Lung (tissue), 17 donors: ENCODE measurements at places on chromosomes 11 and 22.

DNA sequence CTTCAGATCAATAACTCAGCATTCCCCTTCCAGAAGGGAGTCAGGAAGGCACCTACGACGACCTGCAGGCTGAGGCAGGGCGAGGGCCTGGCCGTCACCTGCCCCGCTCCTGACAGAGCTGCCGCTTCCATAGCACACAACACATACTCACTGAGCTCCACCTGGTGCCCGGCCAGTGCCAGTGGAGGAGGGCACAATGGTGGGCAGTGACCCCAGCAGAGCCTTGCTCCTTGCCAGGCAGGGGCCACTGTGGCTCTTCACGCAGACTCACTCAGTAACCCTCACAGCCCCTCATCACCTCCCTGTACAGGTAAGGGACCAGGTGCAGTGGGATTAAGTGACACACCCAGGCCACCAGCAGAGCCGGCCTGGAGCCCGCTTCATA is 24.6 kb downstream of the LRFN4 start:
- DNase-seq: no peak
- H3K27ac ChIP-seq: no peak overlapping the region
- no peak overlapping the region for H3K4me3 ChIP-seq
- no peaks in the 10 kb centered on the region for H3K4me1 ChIP-seq
- no peaks in the 10 kb centered on the region for H3K27me3 ChIP-seq

DNA sequence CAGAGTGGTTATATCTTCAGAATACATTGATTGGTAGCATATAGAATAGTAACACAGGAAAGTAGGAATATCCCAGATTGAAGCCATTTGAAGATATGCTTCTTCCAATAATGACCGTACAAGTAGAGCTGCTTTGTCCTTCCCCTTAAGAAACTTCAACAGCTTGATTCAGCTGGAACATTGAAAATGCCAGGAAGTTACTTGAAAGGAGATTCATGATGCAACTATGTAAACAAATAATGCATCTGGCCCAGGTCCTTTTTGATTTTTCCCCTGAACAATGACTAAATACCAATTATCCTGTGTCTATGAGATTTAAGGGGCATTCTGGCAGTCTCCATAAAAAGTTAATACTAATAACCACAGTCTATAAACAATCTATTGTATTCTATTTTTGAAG is 3.0 kb downstream of the DKK3 start:
- no peak overlapping the region for H3K27ac ChIP-seq
- peaks cover 3% of the 10 kb centered on the region for H3K36me3 ChIP-seq
- H3K27me3 ChIP-seq: peaks cover 7% of the 10 kb centered on the region
- H3K4me1 ChIP-seq: peaks cover 6% of the 10 kb centered on the region
- peak; percentile 80 for DNase-seq

DNA sequence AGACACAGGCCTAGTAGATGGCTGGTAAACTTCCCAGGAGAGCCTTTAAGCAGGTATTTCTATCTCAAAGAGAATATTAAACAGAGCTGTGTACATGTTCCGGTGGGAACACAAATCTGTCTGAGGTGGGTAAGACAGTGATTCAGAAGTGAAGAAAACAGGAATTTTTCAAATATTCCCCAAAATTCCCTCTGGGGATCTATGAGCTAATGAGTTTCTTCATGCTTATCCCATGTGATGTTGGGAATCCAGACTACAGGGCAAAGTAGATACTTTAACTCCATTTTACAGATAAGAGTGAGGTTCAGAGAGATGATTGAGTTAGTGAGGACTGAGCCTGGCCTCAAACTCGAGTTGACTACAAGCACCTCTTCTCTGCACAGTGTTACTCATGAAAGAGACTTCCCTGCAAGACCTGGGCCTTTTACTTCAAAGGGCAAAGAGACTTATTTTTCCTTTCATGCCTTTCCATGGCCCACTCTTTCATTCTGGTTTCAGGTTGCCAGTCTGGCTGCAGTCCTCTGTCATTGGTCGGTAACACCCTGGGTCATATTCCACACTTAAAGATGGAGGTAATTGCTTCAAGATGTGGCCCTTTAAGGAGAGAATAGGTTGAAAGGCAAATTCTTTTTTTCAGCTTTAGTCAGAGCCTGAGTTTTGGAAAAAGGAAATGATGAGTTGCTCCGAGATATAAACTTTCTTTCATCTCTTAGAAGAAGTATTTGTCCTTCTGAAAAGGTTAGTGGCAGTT is 70.1 kb downstream of the CYB5R2 start:
- no peak for DNase-seq
- no peak overlapping the region for H3K27ac ChIP-seq
- no peaks in the 10 kb centered on the region for H3K27me3 ChIP-seq
- peaks cover 16% of the 10 kb centered on the region for H3K4me1 ChIP-seq
- no peak overlapping the region for H3K4me3 ChIP-seq

GRCh38 chr11:34251589-34251980 is 106.2 kb downstream of the ABTB2 start:
- no peak for DNase-seq
- H3K4me1 ChIP-seq: peaks cover 10% of the 10 kb centered on the region
- no peaks in the 10 kb centered on the region for H3K27me3 ChIP-seq

GRCh38 chr11:48109046-48109666 is 107.5 kb upstream of the OR4B1 start:
- no peak overlapping the region for H3K4me3 ChIP-seq
- peaks cover 2% of the 10 kb centered on the region for H3K36me3 ChIP-seq
- peak; percentile 29 for DNase-seq
- no peaks in the 10 kb centered on the region for H3K27me3 ChIP-seq

DNA sequence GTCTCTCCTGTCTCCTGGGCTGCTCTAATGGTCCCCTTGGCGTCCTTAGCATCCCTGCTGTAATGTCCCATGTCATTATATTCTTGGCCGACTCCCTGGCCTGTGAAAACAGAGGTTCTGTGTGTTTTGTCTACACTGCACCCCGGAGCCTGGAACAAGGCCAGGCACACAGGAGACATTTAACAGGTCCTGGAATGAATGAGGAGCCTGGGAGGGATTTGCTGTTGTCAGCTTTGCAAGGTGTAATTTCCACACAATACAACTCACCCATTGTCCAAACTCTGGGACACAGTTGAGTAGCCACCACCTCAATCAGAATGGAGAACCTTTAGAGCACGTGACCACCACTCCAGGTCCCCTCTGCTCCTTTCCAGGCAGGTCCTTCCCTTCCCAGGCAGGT is 14.9 kb upstream of the PDGFB start:
- H3K27ac ChIP-seq: no peak overlapping the region
- no peaks in the 10 kb centered on the region for H3K36me3 ChIP-seq
- H3K4me1 ChIP-seq: peaks cover 4% of the 10 kb centered on the region

GRCh38 chr11:132158696-132159095 is 788.3 kb downstream of the NTM start:
- no peak overlapping the region for H3K4me3 ChIP-seq
- no peak for DNase-seq
- no peak overlapping the region for H3K27ac ChIP-seq
- no peaks in the 10 kb centered on the region for H3K4me1 ChIP-seq
- no peaks in the 10 kb centered on the region for H3K36me3 ChIP-seq

- no peak overlapping the region for H3K27ac ChIP-seq
- peaks cover 5% of the 10 kb centered on the region for H3K4me1 ChIP-seq
- no peaks in the 10 kb centered on the region for H3K36me3 ChIP-seq
- no peak overlapping the region for H3K4me3 ChIP-seq
- no peaks in the 10 kb centered on the region for H3K27me3 ChIP-seq
- DNase-seq: no peak
Observed at GRCh38 chr11:15176646-15177163, 62.0 kb downstream of the INSC start.

GRCh38 chr11:106379265-106379664 is 301.8 kb downstream of the AASDHPPT start:
- DNase-seq: no peak
- H3K4me3 ChIP-seq: no peak overlapping the region
- H3K4me1 ChIP-seq: no peaks in the 10 kb centered on the region
- H3K27me3 ChIP-seq: no peaks in the 10 kb centered on the region
- H3K36me3 ChIP-seq: no peaks in the 10 kb centered on the region

DNA sequence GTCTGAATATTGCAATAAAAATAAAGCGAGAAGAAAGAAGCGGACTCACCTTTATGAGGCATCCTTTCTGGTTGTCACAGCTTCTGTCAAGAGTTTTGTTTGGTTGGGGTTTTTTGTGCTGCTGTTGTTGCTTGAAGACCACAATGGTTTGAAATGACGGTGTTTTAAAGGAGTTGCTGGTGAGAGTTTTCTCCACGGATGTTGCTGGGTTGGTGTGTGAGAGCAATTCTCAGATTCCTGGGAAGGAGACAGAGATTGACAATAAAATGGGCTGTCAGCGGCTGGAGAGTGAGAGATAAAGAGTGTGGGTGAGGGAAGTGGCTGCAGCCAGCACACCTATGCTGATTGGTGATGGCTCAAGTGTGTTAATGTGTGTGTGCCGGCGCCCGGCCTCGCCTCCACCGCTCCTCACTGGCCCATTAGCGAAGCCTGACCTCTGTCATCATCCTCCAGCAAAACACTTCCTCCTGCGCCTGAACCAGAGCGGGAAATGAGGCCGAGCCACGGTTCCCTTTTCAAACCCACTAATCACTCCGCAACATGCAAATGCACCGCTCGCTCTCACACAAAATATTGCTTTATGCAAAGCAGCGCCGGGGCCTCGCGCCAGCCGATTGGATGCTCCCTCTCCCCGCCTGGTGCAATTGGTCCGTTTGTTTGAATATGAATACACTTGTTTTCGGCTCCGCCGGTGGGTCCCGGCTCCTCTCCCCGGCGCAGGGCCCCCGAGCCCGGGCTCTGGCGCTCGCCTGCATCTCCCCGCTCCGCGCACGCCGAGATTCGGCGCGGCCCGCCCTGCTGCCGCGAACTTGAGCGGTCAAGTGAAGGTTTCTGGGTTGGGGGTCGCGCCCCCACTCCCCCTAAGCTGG is at the start of gene PAX6:
Gene PAX6, minus strand, starts transcription at position 544 of the 869 bp plus-strand sequence. CDS start 4,911 bp downstream, outside the sequence.
- peaks cover 7% of the 10 kb centered on the region for H3K27me3 ChIP-seq
- no peak within 1 kb of the TSS for H3K27ac ChIP-seq
- no peak for DNase-seq
- no peak within 1 kb of the TSS for H3K4me3 ChIP-seq
- no peaks in the 10 kb centered on the region for H3K4me1 ChIP-seq

GRCh38 chr11:3093281-3094191 is 36.3 kb upstream of the CARS1 start:
- no peaks in the 10 kb centered on the region for H3K36me3 ChIP-seq
- no peak for DNase-seq
- no peaks in the 10 kb centered on the region for H3K27me3 ChIP-seq
- no peak overlapping the region for H3K4me3 ChIP-seq

DNA sequence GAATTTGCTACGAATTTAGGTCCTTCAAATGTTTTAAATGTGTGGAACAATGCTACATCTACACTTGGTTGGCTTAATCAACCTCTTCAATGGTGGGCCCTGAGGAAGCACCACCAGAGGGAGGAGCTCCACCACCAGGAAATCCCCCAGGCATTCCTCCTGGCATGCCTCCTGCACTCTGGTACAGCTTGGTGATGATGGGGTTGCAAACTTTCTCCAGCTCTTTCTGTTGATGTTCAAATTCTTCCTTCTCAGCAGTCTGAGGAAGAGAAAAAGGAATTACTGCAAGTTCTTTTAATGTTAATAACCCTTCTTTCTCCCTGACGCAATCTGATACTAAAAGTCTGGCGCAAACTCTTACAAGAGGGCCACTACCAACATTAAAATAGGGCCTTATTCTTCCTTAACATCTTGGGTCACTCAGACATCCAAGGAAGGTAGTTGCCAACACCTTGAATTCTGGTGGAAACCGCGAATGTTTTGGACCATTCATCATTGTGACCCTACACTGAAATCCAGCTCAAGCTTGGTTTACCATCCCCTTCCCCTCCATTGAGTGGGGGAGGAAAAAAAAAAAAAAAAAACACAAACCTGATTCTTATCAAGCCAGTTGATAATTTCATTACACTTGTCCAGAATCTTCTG is 4.2 kb downstream of the HSPA8 start:
- no peaks in the 10 kb centered on the region for H3K4me1 ChIP-seq
- H3K27ac ChIP-seq: no peak overlapping the region
- no peaks in the 10 kb centered on the region for H3K27me3 ChIP-seq
- H3K4me3 ChIP-seq: no peak overlapping the region

DNA sequence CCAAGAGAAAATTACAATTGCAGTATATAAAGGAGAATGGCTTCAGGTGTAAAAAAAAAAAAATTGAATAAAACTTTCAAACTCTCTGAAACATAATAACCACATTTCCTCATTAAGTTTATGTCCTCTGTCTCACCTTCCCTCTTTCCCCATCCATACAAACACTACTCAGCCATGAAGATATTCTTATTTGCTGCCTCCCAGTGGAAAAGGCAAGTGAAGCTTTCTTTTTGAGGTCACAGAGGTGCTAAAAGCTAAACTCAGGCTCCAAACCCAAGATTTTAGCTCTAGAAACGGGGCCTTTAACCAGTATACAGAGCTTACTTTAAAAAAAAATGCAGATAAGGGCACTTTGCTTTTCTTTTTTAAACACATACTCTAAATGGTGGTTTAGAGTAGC is 1568.5 kb downstream of the FAM181B start:
- H3K4me3 ChIP-seq: no peak overlapping the region
- no peaks in the 10 kb centered on the region for H3K4me1 ChIP-seq
- no peak overlapping the region for H3K27ac ChIP-seq
- no peaks in the 10 kb centered on the region for H3K36me3 ChIP-seq

GRCh38 chr22:45105281-45105702 is 58.4 kb upstream of the NUP50 start:
- no peaks in the 10 kb centered on the region for H3K4me1 ChIP-seq
- peaks cover 5% of the 10 kb centered on the region for H3K27me3 ChIP-seq
- no peaks in the 10 kb centered on the region for H3K36me3 ChIP-seq
- H3K4me3 ChIP-seq: no peak overlapping the region

DNA sequence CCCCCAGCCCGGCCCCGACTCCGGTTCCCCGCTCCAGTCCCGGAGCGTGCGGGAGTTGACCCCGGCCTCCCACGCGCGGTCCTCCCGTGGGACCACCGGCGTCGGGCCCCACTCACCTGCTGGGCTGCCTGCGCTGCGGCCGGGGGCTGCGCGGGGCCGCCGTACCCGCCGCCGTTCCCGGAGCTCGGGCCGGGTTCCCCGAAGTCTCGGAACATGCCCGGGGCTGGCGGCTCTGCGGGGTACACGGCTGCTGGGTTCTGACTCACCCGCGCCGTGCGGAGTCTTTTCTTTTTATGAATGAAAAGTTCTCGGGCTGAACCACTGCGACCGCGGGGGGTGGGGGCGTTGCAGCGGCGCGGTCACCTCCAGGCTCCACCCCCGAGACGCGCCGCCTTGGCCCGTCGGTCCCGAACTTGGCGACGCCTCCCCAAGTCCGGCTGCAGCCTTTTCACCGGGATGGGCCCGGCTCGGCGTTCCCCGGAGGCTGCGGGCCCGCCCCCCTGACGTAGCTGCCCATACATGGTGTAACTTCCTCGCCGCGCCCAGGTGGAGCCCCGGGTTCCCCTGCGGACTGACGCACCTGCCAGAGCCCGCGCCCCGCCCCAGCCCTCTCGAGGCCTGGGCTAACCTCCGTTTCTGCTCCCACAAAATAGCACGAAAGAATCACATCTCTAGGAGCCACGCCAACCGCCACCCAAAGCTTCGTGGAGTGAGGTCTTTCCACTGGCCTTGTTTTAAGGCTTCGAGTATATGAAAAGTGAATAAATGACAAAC is at the start of gene FOSL1:
Gene FOSL1, minus strand, starts transcription at position 264 of the 774 bp plus-strand sequence. Its CDS starts 49 bp downstream, at position 215.
- H3K36me3 ChIP-seq: no peaks in the 10 kb centered on the region
- peak; percentile 81 for DNase-seq
- peaks cover 37% of the 10 kb centered on the region for H3K27me3 ChIP-seq
- peak within 1 kb of the TSS; percentile 59 for H3K4me3 ChIP-seq
- H3K4me1 ChIP-seq: no peaks in the 10 kb centered on the region
